ENCODE measurements at places on chromosomes 6 and 20.

DNA sequence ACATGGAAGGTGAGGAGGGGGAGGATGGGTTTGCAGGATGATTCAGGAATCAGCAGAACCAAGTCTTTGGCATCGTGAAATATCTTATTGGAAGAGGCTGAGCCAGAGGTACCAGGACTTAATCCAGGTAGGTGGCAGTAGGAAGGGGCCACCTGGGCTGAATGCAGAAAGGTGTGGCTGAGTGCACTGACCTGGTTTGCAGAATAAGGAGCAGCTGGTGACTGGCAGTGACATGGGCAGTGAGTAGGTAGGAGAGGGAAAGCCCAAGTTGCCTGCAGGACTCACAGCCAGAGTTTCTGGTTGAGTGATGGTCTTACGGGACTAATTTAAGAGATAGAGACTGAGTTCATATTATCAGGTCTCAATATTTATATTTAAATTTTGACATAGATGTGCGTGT lies 1.1 kb upstream of the PBOV1 start:
- DNase-seq: no peak

- no peak for DNase-seq
Measured at GRCh38 chr6:118542184-118542952, 5.7 kb upstream of the PLN start.

DNA sequence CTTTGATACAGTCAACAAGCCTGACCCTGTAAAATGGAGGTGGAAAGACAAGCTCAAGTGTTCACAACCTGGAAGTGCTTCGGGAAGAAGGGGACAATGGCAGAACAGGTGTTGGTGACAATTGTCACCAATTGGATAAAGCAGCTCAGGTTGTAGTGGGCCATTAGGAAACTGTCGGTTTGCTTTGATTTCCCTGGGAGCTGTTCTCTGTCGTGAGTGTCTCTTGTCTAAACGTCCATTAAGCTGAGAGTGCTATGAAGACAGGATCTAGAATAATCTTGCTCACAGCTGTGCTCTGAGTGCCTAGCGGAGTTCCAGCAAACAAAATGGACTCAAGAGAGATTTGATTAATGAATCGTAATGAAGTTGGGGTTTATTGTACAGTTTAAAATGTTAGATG lies 15.0 kb downstream of the CCR6 start:
- DNase-seq: no peak

DNA sequence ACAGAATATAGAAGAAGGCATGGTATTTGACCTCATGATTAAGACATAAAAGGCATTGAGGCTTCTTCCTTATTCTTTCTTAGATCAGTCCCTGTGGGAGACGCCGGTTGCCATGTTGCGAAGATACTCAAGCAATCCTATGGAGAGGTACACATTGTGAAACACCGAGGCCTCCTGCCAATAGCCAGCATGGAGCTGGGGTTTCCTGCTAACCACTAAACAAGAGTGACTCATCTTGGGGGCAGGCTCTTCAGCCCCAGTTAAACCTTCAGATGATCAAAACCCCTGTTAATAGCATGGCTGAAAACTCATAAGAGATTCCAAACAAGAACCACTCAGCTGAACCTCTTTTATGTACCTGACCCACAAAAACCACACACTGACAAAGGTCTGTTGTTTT lies 478.8 kb downstream of the CD83 start:
- DNase-seq: peak; percentile 7

GRCh38 chr6:87913974-87914373 lies 133.7 kb upstream of the SPACA1 start:
- no peak for DNase-seq

- no peak for DNase-seq
Measured at GRCh38 chr20:48758206-48758820, 69.5 kb downstream of the PREX1 start.

All from stimulated activated CD4-positive, alpha-beta T cell treated with anti-CD3 and anti-CD28 coated beads, Interleukin-1b, Interleukin-23, amount 100 ng/mL, for 48 hours (primary cell).